ENCODE measurements at places on chromosomes 1 and 21.

DNA sequence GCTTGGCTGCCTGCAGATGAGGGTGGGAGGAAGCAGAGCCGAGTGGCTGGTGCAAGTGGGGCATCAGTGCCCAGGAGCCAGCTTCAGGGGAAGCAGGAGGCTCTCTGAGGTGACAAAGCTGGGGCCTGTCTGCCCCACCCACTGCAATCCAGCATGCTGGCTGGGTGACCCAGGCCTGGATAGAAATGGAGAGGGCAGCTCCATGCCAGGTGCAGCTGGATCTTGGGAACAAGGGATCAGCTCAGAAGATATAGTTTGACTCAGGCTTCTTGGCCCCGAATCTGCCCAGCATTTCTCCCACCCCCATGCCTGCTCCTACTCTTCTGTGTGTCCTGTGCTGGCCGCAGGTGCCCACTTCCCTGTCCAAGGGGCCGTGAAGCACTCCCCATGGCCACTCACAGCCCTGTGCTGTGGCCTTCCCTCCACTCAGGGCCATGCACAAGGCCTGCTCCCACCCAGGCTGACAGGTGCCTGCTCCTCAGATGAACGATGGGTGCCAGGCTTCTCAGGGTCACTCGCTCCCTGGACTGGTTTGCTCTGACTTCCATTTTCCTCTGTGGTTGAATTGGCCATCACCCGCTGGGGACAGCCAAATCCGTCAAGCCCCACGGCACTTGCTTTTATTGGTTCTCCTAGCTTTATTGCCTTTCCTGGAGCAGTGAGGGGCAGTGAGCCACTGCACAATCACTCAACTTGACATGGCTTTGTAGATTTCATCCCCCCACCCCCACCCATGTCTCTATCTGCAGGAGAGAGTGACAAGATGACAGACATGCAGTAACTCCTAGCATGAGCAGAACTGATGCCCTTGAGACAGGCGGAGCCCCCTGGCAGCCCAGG, 174.8 kb upstream of the VAMP3 start:
- no peaks in the 10 kb centered on the region for H3K4me1 ChIP-seq
- no peak overlapping the region for H3K4me3 ChIP-seq
- H3K36me3 ChIP-seq, result no peaks in the 10 kb centered on the region
- no peak overlapping the region for H3K27ac ChIP-seq
- H3K27me3 ChIP-seq, result peaks cover 23% of the 10 kb centered on the region

- no peak overlapping the region for H3K4me3 ChIP-seq
- no peaks in the 10 kb centered on the region for H3K36me3 ChIP-seq
- H3K27ac ChIP-seq, result no peak overlapping the region
- no peak for DNase-seq
- H3K27me3 ChIP-seq, result no peaks in the 10 kb centered on the region
These were observed 574.7 kb upstream of the ADGRL2 start for GRCh38 chr1:81225789-81226602.

DNA sequence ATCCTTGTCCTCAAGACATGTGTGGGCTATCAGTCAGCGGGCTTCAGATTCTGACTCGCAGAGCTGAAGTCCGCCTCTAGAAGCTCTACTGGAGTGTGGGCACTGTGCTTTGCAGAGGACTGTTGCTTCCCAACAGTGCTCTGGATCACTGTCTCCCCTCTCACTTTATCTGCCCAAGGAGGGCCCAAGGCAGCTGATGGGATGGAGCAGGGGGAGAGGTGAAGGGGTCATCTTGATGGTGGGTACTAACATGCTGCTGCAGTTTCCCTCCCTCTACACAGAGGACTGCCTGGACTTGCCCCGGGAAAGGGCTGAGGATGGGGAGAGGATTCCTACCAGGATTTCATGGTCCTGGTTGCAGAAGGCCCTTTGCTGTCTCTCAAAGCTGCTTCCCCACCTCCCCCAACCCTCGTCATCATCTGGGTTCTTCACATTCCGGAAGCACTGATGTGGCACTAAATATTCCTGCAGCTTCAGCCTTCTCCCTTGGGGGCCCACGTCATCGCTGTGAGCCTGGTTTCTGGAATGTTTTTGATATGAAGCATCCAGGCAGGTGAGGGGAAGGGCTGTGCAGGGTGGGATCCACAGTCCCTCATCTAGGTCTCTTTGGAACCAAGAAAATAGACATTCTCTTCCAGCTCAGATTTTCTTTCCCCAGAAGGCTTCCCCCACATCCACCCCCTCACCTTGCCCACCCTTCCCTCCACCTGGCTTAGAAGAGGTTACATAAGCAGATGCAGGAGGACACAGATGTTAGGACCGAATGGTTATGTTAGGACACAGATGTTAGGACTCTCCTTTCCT, 23.2 kb downstream of the NUAK2 start:
- peak overlapping the region; percentile 96 for H3K27ac ChIP-seq
- H3K27me3 ChIP-seq, result peaks cover 4% of the 10 kb centered on the region
- H3K4me3 ChIP-seq, result peak overlapping the region; percentile 74
- peak; percentile 93 for DNase-seq
- peaks cover 91% of the 10 kb centered on the region for H3K4me1 ChIP-seq

GRCh38 chr1:6052543-6053205, 7.0 kb downstream of the KCNAB2 start:
- no peaks in the 10 kb centered on the region for H3K36me3 ChIP-seq
- peaks cover 7% of the 10 kb centered on the region for H3K4me1 ChIP-seq
- no peak overlapping the region for H3K27ac ChIP-seq
- no peak overlapping the region for H3K4me3 ChIP-seq
- DNase-seq, result peak; percentile 52
- peaks cover 7% of the 10 kb centered on the region for H3K27me3 ChIP-seq

GRCh38 chr1:235296729-235297128, 31.2 kb downstream of the ARID4B start:
- H3K27me3 ChIP-seq, result no peaks in the 10 kb centered on the region
- DNase-seq, result no peak
- H3K4me1 ChIP-seq, result peaks cover 21% of the 10 kb centered on the region
- no peak overlapping the region for H3K4me3 ChIP-seq

- H3K27me3 ChIP-seq, result peaks cover 2% of the 10 kb centered on the region
- no peak overlapping the region for H3K4me3 ChIP-seq
- peaks cover 7% of the 10 kb centered on the region for H3K4me1 ChIP-seq
- H3K36me3 ChIP-seq, result no peaks in the 10 kb centered on the region
- DNase-seq, result no peak
These were observed 192.3 kb upstream of the C1orf87 start for GRCh38 chr1:60265560-60266535.

DNA sequence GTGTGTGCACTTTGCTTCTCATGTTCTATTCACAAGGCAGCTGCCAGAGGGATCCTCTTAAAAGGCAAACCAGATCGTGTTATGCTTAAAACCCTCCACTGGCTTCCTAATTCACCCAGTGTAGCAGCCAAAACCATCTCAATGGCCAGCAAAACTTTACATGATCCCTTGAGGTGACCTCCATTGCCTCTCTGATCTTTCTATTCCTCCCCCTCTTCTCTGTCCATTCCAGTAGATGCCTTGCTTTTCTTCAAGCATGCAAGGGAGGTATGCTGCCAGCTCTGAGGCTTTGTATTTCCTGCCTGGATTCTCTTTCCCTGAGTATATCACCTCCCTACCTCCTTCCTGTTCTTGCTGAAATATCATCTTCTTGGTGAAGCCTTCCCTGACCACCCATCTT, 93.2 kb upstream of the KCNK2 start:
- peak; percentile 49 for DNase-seq
- peak overlapping the region; percentile 91 for H3K27ac ChIP-seq
- peaks cover 87% of the 10 kb centered on the region for H3K4me1 ChIP-seq
- H3K27me3 ChIP-seq, result peaks cover 1% of the 10 kb centered on the region
- peak overlapping the region; percentile 16 for H3K4me3 ChIP-seq
- H3K36me3 ChIP-seq, result peaks cover 51% of the 10 kb centered on the region

DNA sequence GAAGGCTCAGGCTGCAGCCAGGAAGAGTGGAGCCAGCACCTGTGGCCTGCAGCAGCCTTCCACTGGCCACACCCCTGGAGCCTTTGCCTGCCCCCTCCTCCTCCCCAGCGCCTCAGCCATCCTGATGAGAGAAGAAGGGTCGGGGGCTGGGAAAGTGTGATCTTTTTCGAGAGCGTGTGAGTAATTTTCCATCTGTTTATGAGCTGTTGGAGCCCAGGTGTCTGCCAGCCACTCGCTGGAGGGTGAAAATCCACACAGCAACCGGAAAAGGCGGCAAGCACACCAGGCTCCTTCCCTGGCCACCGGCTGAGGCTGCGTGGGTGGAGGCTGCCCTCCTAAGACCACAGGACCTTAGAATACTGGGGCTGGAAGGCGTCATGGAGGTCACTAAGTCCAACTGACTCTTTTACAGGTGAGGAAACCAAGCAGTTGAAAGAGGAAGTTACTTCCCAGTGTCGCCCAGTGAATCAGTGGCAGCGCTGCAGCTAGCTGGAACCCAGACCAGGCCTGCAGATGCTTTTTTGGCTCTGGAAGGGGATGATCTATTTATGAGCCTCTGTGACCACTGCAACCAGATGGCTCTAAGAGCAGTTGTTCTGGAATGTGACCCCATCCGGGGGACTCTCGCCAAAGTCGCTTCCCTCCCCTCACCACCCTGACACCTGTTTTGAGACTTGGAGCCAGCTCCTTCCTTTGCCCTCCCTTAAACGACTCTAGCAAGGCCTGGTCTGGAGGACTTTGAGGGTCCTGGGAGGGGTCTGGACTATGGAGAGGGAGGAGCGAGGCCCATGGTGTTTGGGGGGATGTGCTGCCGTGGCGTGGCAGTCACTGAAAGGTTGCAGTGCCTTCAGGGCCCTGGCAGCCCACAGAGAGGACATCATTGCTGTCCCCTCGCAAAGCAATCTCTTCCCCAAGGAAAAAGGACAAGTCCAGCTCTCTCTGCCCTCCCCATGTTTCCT, 54.5 kb downstream of the LGR6 start:
- H3K27ac ChIP-seq, result no peak overlapping the region
- peaks cover 54% of the 10 kb centered on the region for H3K27me3 ChIP-seq
- H3K36me3 ChIP-seq, result no peaks in the 10 kb centered on the region
- H3K4me3 ChIP-seq, result no peak overlapping the region
- no peak for DNase-seq

DNA sequence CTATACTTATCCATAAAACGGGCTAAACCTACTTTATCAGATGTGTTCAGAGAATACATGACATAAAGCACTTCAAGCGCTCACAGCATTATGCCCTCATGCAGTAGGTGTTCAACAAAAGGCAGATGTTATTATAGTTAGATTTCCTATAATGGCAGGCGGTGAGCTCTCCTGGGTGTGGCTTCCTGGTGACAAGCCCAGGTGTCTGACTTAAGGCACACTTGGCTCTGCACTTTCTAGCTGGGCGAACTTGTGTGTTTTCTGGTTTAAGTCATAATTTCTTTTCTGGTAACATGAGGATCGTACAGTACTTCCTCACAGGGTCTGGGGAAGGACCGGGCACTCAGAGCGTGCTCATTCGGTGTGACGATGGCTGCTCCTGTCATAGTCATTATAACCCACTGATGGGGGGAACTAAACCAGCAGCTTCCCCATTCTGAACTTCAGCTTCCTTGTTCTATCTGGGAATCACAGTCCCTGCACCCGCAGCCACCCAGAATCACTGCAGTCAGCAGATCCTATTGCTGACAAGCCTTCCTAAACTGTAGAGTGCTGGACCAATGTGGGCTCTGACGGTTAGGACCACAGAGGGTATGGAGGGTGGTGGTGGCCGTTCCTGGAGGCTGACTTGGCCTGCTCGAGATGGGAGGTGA, 52.8 kb downstream of the IGSF21 start:
- no peaks in the 10 kb centered on the region for H3K27me3 ChIP-seq
- H3K4me3 ChIP-seq, result no peak overlapping the region

All from HFFc6 (cell line).